Esophagus muscularis mucosa (tissue), 4 donors: ENCODE measurements at places on chromosomes 16 and 17. TPM values are rescaled to one million over a fixed set of nuclear protein-coding genes. Genes with fewer than 3 reads are reported as not detected.

DNA sequence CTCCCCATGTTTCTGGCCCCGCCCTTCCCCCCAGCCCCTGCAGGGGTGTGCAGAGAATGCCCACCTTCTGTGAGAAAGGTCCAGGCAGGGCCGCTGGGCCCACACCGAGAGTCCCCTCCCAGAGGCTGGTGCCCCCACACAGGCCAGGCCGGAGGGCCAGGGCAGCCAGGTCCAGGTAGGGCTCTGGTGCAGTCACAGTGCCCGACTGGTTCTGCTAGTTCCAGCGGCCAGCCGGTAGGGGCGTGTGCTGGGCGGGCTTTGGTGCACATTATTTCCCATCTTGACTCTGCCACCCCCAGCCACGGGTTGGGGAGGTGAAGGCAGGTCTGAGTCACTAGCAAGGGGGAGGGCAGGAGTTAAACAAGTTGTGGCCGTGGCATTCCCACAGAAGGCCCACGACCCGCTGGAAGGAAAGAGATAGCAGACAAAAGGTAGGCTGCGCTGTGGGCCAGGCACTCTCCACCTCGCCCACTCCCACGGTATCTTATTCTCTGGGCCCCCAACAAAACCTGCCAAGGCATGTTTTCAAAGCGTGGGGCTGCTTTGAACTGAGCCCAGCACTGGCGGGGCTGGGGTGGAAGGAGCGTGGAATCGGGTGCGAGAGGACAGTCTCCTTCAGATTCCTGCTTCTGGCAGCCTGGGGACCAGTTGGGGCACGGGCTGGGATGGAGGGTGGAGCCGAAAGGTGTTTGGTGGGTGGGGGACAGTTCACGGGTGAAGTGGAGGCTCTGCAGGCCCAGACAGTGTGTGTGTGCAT lies 1.9 kb downstream of the EPN3 start:
- H3K27ac ChIP-seq: no peak overlapping the region
- H3K4me1 ChIP-seq: peaks cover 27% of the 10 kb centered on the region
- H3K27me3 ChIP-seq: peaks cover 23% of the 10 kb centered on the region
- H3K4me3 ChIP-seq: no peak overlapping the region
- H3K36me3 ChIP-seq: peaks cover 17% of the 10 kb centered on the region

DNA sequence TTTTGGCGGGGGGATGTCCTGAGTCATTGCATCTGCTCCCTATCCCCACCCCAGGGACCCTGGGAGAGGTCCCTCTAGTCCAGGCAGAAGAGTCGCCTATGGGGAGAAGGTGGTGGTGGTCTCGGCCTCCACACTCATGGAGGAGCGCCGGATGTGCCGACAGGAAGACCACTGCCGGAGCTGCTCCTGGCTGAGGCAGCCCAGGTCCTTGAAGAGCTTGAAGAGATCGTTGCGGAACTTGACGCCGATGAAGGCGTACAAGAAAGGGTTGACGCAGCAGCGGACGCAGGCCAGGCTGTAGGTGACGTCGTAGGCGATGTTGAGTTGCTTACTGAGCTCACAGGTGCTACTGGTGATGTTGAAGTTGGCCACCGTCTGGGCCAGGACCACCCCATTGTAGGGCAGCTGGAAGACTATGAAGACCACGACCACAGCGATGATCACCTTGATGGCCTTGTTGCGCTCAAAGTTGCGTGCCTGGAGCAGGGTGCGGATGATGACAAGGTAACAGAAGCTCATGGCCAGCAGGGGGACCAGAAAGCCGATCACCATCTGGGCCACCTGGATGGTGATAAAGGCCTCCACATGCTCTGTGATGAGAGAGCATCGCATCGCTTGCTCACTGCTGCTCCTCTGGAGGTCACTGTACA lies 10.5 kb downstream of the CCR7 start:
- no peak overlapping the region for H3K4me3 ChIP-seq
- peaks cover 92% of the 10 kb centered on the region for H3K4me1 ChIP-seq
- no peaks in the 10 kb centered on the region for H3K36me3 ChIP-seq
- peak overlapping the region; percentile 71 for H3K27ac ChIP-seq

GRCh38 chr17:2814481-2815341 lies 18.5 kb downstream of the RAP1GAP2 start:
- H3K4me1 ChIP-seq: no peaks in the 10 kb centered on the region
- H3K36me3 ChIP-seq: no peaks in the 10 kb centered on the region

GRCh38 chr17:55555772-55556171 lies 44.5 kb upstream of the SMIM36 start:
- DNase-seq: no peak
- no peak overlapping the region for H3K4me3 ChIP-seq
- no peaks in the 10 kb centered on the region for H3K36me3 ChIP-seq

GRCh38 chr17:76527430-76528111 lies 9.9 kb downstream of the CYGB start:
- peaks cover 3% of the 10 kb centered on the region for H3K36me3 ChIP-seq
- H3K27ac ChIP-seq: peak overlapping the region; percentile 80
- H3K4me3 ChIP-seq: peak overlapping the region; percentile 10
- peaks cover 73% of the 10 kb centered on the region for H3K4me1 ChIP-seq
- no peaks in the 10 kb centered on the region for H3K27me3 ChIP-seq

GRCh38 chr17:63633742-63634141 lies 11.5 kb downstream of the MAP3K3 start:
- H3K27me3 ChIP-seq: no peaks in the 10 kb centered on the region
- H3K36me3 ChIP-seq: peaks cover 54% of the 10 kb centered on the region
- H3K27ac ChIP-seq: peak overlapping the region; percentile 17
- H3K4me3 ChIP-seq: no peak overlapping the region
- no peak for DNase-seq

DNA sequence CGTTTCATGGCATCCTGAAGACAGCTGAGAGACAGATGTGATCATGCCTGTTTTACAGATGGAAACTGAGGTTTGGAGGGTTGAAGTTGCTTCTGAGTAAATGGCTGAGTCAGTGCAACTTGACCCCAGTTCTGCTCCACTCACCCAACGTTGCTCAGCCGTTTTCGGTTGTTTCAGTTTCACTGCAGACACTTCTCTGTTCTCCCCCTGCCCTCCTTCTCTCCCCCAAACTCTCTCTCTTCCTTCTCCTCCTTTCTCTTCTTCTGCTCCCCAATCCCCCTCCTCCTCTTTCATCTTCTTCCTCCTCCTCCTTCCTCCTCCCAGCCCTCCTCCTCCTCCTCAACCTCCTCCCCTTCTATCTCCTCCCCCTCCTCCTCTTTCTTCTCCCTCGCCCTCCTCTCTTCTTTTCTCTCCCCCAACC lies 9.4 kb upstream of the CEP20 start:
- H3K4me3 ChIP-seq: no peak overlapping the region
- no peak for DNase-seq

GRCh38 chr17:4739122-4740024 lies at the start of the genes CXCL16 and ZMYND15:
CXCL16 (minus strand) TSS chr17:4739928; CDS start chr17:4739339, 589 bp downstream.
ZMYND15 (plus strand) TSS chr17:4739833; CDS start chr17:4740549, 716 bp downstream.
- H3K4me1 ChIP-seq: peaks cover 18% of the 10 kb centered on the region
- H3K4me3 ChIP-seq: peak within 1 kb of the TSS; percentile 90
- H3K36me3 ChIP-seq: no peaks in the 10 kb centered on the region
- H3K27ac ChIP-seq: peak within 1 kb of the TSS; percentile 75
- no peak for DNase-seq

DNA sequence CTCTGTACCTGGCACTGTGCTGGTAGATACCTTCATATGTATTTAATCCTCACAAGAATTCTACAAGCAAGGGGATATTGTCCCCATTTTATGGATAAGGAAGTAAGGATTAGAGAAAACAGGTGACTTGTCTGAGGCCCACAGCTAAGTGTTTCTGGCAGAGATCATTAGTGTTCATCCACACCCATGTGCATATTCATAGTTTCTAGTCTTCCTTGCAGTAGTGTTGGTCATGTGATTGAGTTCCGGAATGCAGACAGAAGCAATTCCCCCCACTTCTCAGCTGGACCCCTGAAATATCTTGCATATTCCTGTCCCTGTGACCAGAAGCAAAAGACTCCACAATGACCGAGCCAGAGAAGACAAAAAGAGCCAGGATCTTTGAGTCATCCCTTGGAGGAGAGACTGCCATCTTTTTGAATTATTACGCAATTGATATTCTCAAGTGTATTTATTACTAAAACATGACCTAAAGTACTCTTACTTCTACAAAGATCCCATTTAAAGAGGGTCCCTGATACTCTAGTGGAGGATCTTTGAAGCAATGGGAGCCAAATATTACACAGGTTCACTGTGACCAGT lies 43.4 kb downstream of the SOX9 start:
- H3K27ac ChIP-seq: no peak overlapping the region
- H3K27me3 ChIP-seq: no peaks in the 10 kb centered on the region
- H3K4me1 ChIP-seq: no peaks in the 10 kb centered on the region
- no peak for DNase-seq

DNA sequence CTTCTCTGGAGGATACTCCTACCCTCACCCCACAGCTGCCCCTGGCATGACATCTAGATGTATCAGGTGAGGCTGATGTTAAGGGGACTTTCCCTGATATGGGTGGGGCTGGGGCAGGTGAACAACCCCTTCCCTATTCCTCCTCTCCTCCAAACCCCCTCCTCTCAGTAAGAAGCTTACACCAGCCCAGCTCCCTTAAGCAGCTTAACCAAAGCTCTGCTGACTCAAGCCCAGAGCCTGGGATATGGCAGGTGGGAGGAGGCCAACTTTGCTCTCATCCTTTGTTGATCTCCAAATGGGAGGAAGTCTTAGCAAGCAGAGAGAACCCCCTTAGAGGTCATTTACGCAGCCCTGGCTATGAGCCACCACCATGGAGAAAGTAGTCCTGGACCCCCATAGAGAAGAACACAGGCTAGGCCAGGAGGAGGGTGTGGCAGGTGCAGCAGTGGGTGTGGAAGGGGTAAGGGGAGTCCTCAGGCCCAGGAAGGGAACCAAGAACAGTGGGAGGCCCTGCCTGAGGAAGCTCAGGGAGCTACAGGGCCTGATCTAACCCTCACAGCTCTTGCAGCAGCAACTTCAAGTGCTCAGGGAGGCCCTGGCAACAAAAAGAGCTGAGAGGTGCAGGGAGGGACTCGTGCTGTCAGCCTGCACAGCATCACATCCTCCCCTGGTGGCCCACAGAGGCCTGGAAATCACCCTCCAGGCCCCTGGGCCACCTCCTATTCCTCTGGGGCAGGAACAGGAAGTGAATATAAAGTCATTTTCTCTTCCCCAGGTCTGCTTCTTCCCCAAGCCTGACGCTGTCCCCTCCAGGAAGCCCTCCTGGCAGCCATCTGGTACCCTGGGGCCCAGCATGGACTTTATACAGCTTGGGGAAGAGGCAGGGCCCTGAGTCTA lies 2.9 kb downstream of the UNC119 start:
- H3K27ac ChIP-seq: no peak overlapping the region
- peaks cover 30% of the 10 kb centered on the region for H3K36me3 ChIP-seq
- H3K4me3 ChIP-seq: no peak overlapping the region
- H3K27me3 ChIP-seq: no peaks in the 10 kb centered on the region

DNA sequence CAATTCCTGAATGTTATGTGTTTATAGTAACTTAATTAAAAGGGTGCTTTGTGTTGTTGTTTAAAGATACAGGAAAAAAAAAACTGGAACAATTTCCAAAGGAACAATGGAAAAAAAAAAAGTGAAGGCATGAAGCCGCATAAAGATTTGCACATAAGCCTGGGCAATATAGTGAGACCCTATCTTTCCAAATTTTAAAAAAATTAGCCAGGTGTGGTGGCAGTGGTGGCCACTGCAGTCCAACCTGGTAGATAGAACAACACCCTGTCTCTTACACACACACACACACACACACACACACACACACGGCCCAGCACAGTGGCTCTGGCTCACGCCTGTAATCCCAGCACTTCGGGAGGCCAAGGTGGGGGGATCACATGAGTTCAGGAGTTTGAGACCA lies 21.9 kb downstream of the GJC1 start:
- no peak overlapping the region for H3K27ac ChIP-seq
- H3K36me3 ChIP-seq: no peaks in the 10 kb centered on the region
- no peak for DNase-seq
- no peak overlapping the region for H3K4me3 ChIP-seq

- no peak overlapping the region for H3K27ac ChIP-seq
- H3K36me3 ChIP-seq: peaks cover 12% of the 10 kb centered on the region
- H3K4me3 ChIP-seq: no peak overlapping the region
- no peak for DNase-seq
- no peaks in the 10 kb centered on the region for H3K27me3 ChIP-seq
Measured at GRCh38 chr16:47392081-47392480, 68.8 kb downstream of the ITFG1 start.

GRCh38 chr16:89572073-89572484 lies 3.5 kb upstream of the CPNE7 start:
- no peak for DNase-seq
- no peak overlapping the region for H3K4me3 ChIP-seq
- H3K27ac ChIP-seq: no peak overlapping the region
- no peaks in the 10 kb centered on the region for H3K36me3 ChIP-seq
- H3K4me1 ChIP-seq: peaks cover 31% of the 10 kb centered on the region

- H3K27me3 ChIP-seq: no peaks in the 10 kb centered on the region
- H3K4me3 ChIP-seq: no peak overlapping the region
- peak; percentile 39 for DNase-seq
- no peaks in the 10 kb centered on the region for H3K4me1 ChIP-seq
- H3K27ac ChIP-seq: no peak overlapping the region
- no peaks in the 10 kb centered on the region for H3K36me3 ChIP-seq
Measured at GRCh38 chr17:11823862-11824261, 173.4 kb downstream of the ZNF18 start.

- no peak overlapping the region for H3K4me3 ChIP-seq
- no peaks in the 10 kb centered on the region for H3K36me3 ChIP-seq
- H3K27ac ChIP-seq: peak overlapping the region; percentile 24
- peaks cover 63% of the 10 kb centered on the region for H3K4me1 ChIP-seq
- DNase-seq: no peak
Measured at GRCh38 chr17:19303367-19303776, 59.2 kb downstream of the B9D1 start.

DNA sequence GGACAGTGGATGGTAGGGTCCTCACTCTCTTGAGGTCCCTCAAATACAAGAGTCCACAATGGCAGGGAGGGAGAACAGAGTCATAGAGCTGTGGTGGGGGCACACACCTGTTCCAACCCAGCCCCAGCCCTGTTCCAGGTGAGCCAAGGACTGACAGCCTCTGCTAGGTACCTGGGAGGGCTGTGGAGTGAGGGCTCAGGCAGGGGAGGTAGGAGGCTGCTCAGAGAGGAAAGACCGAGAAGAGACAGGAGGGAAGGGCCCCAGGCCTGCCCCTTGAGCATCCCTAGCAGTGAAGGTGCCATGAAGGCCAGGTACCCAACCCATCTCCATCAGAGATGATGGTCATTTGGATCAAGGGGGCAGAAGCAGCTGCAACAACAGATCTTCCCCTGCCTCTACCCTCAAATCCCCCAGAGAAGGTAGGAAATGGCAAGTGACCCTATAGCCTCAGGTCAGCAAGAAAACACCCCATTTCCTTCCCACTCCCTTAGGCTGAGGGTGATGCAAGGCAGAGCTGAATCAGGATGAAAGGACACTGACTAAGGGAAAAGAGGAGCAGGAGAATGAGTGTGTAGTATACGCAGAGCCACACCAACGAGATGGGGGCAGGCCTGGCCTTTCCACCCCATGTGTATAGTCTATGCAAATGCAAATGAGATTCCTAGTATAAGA lies 28.6 kb downstream of the CD300LG start:
- no peaks in the 10 kb centered on the region for H3K27me3 ChIP-seq
- peaks cover 11% of the 10 kb centered on the region for H3K4me1 ChIP-seq
- no peak for DNase-seq

CDH16 gene
- total RNA-seq: 0.52 TPM

FOXJ1 gene
- not detected for total RNA-seq

KCNH6 gene
- total RNA-seq: not detected

AOC2 gene
- total RNA-seq: 0.66 TPM

C17orf78 gene
- not detected for total RNA-seq

ORMDL3 gene
- total RNA-seq: 55.1 TPM

KRTAP9-8 gene
- total RNA-seq: not detected
